Hypothalamus (tissue), 51 donors: ENCODE measurements at places on chromosomes 3 and 15.

DNA sequence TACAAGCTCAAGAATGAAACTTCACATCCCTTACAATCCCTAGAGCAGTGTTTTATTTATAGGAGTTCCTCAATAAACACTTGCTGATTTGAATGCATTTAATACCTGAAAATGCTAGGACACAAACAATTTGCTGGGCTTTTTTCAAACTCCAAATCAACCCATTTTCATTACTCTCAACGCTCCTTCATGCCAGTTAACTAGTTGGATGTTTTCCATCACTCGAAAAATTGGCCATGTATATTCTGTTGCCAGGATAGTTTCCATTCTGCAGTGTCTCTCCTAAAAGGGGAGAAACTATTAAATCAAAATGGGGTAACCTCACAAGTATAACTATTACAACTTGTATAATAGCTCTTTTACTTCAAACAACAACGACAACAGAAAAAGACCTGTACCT is 1.2 kb downstream of the GBE1 start:
- DNase-seq: no peak

DNA sequence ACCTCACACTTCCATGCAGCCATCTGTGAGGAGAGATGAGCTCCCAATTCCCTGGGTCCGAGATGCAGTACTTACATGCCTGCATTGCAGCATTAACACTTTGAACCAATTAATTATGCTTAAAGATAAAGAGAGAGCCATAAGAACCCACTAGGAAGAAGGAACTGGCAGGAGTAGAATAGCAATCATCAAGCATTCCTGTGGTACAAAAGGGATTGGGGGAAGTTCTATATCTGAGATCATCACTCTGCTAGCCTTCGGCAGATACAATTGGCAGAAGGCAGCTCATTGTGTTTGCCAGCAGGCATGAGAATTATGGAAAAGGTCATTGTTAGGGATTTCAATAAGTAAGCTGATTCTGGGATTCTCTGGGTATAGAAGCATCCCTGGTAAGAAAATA is 891.4 kb downstream of the NTRK3 start:
- no peak for DNase-seq

GRCh38 chr3:128072454-128073184 is 20.4 kb downstream of the SEC61A1 start:
- no peak for DNase-seq

DNA sequence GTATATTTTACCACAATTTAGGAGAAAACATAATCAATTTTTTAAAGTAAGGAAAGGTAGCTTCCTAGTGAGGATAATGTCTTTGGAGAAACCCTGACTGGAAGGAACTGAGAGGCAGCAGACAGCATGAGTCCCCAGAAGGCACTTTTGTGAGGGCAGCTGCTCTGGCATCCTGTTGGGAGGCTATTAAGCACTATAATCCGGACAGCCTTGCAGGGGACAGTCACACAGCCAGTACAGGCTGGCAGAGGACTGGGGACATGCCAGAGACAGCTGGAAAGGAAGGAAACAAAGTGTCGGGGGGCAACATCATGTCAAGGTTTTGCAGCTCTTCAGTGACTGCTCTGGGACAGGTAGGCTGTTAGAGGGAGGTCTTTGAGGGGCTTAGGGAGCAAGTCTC is 15.7 kb downstream of the ACAN start:
- DNase-seq: no peak

GRCh38 chr15:66359740-66360139 is 3.3 kb upstream of the TIPIN start:
- no peak for DNase-seq

DNA sequence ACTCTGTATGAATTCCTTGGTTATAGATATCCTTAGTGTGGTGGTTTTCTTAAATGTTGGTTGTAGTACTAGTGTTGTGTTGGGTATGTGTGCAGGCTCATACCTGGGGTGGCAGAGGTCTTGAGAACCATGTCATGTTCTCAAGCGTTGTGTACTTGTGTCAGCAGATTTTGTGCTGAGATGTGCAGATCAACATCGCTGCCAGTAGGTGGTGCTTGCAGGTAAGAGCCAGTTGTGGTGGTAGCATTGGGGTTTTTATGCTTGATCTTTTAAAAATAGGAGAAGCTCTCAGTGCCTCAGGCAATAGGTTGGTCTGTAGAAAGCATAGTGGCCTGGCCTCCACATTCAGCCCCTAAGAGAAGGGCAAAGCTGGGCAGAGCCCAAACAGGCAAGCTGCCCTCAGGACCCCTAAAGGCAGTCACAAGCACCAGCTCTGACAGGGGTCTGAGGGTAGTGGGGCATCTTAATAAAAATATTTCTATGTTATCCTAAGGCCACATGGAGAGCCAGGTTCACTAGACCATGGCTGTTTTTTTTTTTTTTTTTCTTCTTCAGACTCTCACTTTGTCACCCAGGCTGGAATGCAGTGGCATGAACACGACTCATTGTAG is 164.0 kb downstream of the IL20RB start:
- no peak for DNase-seq
